ENCODE measurements at places on chromosomes 3 and 15.

DNA sequence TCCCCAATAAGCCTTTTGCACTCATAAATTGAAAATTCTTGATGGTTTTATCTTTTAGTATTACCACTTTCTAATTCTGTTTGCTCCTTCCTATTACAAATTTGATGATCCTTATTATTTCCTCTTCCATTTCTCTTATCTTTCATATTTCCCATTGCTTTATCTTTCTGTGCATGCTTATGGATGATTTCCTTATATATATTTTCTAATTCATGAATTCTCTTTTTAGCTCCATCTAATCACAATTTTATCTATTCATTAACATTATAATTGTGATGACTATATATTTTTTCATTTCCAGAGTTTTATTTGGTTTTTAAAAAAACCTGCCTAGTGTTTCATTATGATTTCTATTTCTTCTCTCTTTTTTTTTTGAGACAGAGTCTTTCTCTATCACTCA is 17.9 kb downstream of the FOXL2NB start:
- no peak for DNase-seq

DNA sequence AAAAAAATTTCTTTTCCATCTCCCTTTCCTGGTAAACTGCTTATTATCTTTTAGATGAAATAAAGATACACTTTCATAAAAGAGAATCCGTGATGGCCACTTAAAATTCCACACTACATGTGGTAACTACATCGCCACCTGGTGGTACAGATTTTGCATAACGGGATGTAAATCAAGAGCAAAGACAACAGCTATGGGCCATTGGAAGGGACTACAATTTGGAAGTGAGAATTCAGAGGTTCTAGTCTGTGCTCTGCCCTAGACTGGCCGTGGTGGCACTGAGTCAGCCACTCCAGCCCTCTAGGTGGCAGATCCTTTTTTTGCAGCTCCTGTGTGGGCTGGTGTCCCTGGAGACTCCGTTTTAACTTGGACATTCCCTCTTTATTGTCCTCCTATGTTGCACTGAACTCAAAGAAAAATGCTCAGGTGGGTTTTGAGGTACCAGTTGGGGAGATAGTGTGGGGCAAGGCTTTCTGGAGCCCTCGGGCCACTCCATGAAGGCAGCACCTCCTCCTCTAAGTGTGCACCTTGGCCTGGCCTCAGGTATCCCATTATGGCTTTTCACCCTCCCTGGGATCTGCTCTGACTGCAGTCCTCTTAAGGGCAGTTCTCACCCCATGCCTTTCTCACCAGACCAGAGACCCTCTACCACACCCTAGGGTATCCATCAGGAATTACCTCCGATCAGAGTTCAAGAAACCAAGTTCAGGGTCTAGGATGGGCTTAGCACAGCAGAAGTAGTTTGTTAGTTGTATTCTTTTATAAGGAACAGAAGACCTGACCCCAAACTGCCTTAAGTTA is 54.9 kb downstream of the SPSB4 start:
- peak; percentile 76 for DNase-seq

- DNase-seq = no peak
Measured at GRCh38 chr3:72618739-72619138, 229.5 kb downstream of the SHQ1 start.

DNA sequence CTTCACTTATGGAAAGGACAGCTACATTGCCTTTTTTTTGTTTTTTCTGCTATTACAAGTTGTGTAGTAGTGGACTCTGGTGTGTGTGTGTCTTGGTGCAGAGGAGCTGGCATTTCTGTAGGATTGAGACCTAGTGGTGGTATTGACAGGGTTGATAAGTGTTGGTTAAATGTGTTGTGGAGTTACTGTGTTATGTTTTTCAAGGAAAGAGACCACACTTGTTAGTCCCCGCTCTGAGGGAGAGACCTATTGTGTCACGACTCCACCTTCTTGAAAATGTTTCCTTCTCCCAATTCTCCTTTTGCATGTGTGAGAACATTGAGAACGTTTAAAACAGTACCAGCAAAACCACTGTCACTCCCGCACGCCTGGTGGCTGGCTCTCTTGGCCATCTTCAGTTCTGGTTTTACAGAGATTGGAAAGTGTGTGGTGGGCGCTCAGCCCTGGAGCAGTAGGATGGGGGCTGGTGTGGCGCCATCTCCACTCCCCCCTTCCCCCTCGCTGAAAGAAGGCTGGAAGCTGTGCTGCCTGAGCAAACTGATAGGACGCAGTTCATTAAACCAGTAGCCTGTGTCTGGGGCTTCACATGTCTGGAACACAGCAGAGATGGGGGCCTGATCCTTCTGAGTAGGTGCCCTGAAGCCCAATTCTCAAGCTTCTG is 5.5 kb downstream of the KLF13 start:
- peak; percentile 60 for DNase-seq

DNA sequence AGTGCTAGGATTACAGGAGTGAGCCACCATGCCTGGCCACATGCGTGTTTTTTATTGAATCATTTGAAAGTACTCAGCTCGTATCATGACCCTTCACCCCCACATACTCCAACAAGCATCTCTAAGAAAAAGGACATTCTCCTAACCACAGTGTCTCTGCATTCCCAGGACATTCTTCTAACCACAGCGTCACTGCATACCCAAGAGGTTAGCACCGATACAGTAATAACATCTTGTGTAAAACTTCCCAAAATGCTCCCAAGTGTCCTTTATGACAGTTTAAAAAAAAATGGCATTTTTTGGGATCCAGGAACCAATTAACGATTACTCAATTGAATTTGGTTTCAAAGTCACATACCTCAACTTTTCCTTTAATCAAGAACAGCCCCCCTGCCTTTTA is 39.6 kb downstream of the FLNB start:
- DNase-seq = no peak

GRCh38 chr15:48472756-48473155 is 141.5 kb downstream of the DUT start:
- no peak for DNase-seq

- DNase-seq = no peak
Measured at GRCh38 chr3:94406595-94406994, 343.7 kb downstream of the NSUN3 start.

DNA sequence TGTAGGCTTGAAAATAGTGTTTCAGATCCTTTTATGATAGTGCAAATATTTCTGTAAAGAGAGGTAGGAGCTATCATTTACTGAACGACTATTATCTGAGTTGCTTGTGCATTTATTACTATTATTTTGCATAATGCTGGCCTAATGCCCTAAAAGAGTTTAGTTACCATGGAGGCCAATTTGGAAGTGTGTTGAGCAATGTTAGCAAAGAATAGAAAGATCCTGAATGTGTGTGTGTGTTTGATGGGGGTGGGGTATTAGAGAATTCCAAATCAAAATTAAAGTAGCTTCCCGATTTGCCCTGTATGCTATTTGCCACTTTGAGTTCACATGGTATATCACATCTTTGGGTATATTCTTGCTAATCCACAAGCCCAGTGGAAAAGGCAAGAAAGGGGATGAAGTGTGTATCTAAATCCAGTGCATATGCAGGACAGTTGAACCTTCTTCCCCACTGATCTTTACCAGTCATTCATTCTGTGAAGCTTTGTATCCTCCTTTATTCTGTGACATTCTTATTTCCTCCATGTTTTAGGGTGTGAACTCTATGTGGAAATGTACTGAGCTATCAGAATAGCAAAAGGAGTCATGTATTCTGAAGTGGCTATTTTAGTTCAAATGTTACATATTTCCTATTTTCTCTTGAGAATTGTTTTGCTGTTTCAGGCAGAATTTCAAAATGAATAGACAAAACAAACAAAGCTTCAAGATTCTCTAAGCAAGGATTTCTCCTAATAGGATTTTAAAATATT is 45.7 kb upstream of the PLSCR5 start:
- DNase-seq = no peak

- no peak for DNase-seq
Measured at GRCh38 chr3:181618260-181618659, 93.5 kb upstream of the SOX2 start.

DNA sequence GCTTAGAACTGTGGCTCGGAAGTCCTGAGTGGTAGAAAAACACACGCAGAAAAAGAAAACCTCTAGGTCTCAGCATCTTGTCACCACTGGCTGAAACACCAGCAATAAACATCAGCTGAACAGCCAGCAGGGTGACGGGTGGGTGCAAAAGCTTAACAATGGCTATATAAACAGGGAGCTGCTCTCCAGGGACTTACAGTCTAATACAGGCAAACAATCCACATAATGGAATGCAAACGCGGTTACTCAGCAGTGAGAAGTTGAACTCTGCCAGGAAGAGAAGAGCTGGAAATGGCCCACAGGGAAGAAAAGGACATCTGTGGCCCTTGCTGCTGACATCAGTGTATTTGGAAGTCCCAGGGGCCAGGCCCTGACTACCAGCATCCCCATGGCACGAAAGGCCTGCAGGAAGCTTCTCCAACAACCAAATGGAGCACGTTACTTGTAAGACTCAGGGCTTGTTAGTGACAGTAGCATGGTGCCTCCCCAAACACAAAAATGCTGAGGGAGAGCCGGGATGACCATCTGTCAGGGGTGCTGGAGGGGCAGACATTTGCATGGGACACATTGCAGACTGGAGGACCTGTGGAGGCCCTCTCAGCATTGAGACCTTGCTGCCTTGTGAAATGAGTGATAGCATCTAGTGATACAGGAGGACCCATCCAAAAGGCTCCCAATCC is 3.0 kb downstream of the HEG1 start:
- no peak for DNase-seq

- DNase-seq = no peak
Measured at GRCh38 chr3:187020376-187020775, 90.0 kb downstream of the ST6GAL1 start.

GRCh38 chr15:58520464-58520863 is 88.7 kb downstream of the LIPC start:
- no peak for DNase-seq

GRCh38 chr3:24678421-24678865 is 183.8 kb upstream of the THRB start:
- DNase-seq = peak; percentile 34

- DNase-seq = no peak
Measured at GRCh38 chr3:152040319-152040718, 166.9 kb downstream of the SUCNR1 start.

DNA sequence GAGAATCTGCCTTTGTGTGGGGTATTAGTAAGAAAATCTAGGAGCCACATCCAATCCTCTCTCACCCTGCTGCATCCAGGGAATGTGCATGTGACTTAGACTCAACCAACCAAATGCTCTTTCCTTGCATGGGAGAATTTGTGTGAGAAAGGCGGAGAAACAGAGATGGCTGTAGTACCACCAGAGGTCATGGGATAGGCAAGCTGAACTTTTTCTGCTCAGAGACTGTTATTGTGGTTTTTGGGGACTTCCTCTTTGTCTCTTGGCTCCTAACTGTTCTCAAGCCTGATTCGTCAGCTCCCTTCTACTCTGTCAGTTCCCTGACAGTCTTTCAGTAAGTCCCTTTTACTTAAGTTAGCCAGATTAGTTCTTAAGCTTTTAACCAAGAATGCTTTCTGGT is 2.6 kb upstream of the ZSCAN2 start:
- no peak for DNase-seq

DNA sequence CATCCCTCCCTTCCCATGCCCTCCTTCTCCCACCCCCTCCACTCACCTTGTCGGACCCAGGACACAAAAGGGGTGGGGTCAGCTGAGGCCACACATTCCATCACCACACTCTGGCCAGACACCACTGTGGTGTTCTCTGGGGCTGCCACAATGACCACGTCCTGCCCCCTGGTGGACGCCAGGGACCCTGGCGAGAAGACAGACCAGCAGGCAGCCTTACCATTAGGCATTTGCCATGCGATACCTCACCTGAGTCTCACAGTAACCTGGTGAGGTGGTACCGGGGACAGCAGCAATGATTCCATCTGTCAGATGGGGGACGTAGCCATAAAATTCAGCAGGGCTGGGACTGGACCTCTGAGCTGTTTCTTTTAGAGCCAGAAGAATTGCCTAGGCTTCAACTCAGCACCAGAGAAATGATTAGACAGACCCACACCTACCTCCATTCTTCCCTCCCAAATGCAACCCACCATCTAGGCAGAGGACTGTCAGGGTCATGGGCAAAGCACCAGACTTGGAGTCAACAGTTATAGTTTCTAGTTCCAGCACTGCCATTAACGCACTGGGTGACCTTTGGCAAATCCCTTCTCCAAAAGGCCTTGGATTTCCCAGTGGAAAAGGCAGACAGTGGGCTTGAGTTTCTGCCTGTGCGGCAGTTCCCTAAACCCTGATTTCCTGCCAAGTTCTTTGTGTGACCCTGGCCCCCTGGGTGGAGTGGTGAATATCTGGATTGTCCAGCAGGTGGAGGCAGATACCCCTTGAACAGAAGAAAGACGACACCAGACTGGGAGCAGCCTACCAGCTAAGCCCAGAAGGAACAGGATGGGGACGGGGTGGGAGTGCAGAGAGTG is 21.8 kb downstream of the IGDCC4 start:
- peak; percentile 72 for DNase-seq

GRCh38 chr15:41971895-41972252 is 483 bp downstream of the EHD4 start:
- DNase-seq = no peak

All from stimulated activated CD8-positive, alpha-beta memory T cell treated with anti-CD3 and anti-CD28 coated beads, Interleukin-4, amount 100 ng/mL, for 48 hours (primary cell).